ENCODE measurements at places on chromosomes 6 and 20. TPM values are rescaled to one million over a fixed set of nuclear protein-coding genes. Genes with fewer than 3 reads are reported as not detected.

- no peaks in the 10 kb centered on the region for H3K27me3 ChIP-seq
- no peak overlapping the region for H3K27ac ChIP-seq
- DNase-seq: no peak
- no peaks in the 10 kb centered on the region for H3K4me1 ChIP-seq
- H3K36me3 ChIP-seq: peaks cover 29% of the 10 kb centered on the region
- H3K4me3 ChIP-seq: no peak overlapping the region
These were observed 72.9 kb upstream of the MRAP2 start for GRCh38 chr6:83960664-83961063.

Gene CDSN
- not detected for total RNA-seq

Gene HSPA1L
- total RNA-seq: 1.5 TPM

DNA sequence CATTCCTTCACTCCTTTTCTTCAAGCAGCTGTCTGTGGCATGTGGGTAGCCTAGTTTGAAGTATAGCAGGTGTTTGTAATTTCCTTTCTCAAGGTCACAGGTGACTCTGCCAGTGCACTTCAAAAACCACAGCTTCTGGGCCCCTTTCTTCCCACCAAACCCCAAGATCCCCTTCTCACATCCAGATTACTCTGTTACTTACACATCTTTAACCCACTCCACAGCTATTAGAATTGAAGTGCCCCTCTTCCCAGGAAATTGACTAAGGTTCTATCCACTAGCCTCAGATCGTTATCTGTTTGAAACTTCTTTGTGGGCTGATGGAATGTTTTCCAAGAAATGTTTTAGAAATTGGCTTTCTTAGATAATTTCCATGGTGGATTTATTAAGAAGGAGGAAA, 150.8 kb downstream of the AHI1 start:
- H3K4me1 ChIP-seq: no peaks in the 10 kb centered on the region
- no peaks in the 10 kb centered on the region for H3K36me3 ChIP-seq
- no peaks in the 10 kb centered on the region for H3K27me3 ChIP-seq
- DNase-seq: no peak
- no peak overlapping the region for H3K27ac ChIP-seq

- H3K27ac ChIP-seq: no peak overlapping the region
- no peak overlapping the region for H3K4me3 ChIP-seq
- H3K27me3 ChIP-seq: no peaks in the 10 kb centered on the region
- H3K36me3 ChIP-seq: peaks cover 35% of the 10 kb centered on the region
- H3K4me1 ChIP-seq: peaks cover 12% of the 10 kb centered on the region
These were observed 36.5 kb upstream of the MPC1 start for GRCh38 chr6:166419286-166419685.

- H3K4me1 ChIP-seq: peaks cover 9% of the 10 kb centered on the region
- peaks cover 2% of the 10 kb centered on the region for H3K36me3 ChIP-seq
- H3K4me3 ChIP-seq: no peak overlapping the region
- H3K27me3 ChIP-seq: no peaks in the 10 kb centered on the region
- DNase-seq: no peak
- no peak overlapping the region for H3K27ac ChIP-seq
These were observed 25.1 kb downstream of the CAP2 start for GRCh38 chr6:17418281-17419188.

Gene SMLR1
- not detected for total RNA-seq

- no peak overlapping the region for H3K27ac ChIP-seq
- no peak overlapping the region for H3K4me3 ChIP-seq
- DNase-seq: no peak
- no peaks in the 10 kb centered on the region for H3K36me3 ChIP-seq
These were observed 15.3 kb downstream of the ANKRD60 start for GRCh38 chr20:58213121-58213520.

DNA sequence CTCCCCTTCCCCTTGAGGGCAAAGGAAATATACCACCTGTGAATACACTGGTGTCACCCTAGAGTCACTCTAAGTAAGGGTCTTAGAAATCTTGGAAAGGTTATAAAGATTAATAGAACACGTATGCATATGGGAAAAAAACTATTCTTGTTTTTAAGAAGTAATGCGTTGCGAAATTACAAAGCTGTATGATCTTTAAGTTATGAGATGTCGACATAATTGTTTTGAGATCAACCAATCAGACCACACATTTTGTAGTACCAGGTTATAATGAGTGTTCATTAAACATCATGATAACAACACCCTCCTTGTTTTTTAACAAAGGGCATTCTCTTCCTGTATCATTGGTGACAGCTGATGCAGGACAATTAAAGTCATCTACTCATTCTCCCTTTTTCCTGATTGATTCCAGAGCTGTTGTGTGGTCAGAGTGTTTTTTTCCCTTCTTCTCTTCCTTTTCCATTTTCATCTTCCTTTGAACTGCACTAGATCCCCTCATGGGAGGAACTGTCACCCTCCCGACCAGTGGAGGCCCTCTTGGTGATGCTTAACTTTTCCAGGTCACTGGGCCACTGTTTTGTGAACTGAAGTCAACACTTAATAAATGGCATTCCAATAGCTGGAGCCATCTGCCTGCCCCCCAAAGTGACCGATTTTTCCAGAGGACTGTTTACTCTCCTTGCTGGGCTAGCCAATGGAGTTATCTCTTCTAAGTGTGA, 37.0 kb downstream of the PRDM1 start:
- no peak overlapping the region for H3K4me3 ChIP-seq
- DNase-seq: no peak
- no peaks in the 10 kb centered on the region for H3K36me3 ChIP-seq
- H3K27ac ChIP-seq: no peak overlapping the region

Gene SLC52A3
- total RNA-seq: not detected

DNA sequence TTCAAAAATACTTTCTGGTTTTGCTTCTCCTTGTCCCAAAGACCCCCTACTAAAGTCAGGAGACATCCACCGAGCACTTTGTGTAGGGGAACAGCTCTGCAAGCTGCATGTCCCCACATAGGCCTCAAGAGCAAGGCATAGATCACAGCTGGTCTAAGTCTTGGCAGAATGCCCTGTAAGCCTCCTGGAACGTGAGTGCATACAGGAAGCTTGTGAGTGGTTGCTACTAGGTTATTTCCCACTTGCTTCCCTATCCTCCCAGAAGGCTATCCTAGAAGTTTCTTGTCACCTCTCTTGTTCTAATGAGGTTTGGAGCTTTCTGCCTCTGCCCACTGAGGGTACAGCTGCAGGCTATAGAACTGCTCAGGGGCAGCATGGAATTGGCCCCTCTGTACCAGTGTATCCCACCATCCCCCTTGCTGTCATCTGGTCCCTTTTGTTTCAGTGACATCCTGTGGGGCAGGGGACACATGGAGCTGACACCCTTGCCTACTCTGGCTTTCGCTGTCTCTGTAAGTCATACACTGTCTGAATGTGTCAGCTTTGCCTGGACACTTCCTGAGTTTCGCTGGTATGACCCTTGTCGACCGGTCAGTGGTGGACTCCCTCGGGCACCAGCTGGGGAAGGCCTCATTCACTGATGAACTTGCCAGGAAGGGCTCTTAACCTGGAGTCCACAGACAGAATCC, 35.6 kb upstream of the KCNK16 start:
- H3K27ac ChIP-seq: peak overlapping the region; percentile 19
- H3K27me3 ChIP-seq: no peaks in the 10 kb centered on the region
- no peaks in the 10 kb centered on the region for H3K36me3 ChIP-seq
- DNase-seq: no peak
- peaks cover 13% of the 10 kb centered on the region for H3K4me1 ChIP-seq

Gene SOX18
- not detected for total RNA-seq

DNA sequence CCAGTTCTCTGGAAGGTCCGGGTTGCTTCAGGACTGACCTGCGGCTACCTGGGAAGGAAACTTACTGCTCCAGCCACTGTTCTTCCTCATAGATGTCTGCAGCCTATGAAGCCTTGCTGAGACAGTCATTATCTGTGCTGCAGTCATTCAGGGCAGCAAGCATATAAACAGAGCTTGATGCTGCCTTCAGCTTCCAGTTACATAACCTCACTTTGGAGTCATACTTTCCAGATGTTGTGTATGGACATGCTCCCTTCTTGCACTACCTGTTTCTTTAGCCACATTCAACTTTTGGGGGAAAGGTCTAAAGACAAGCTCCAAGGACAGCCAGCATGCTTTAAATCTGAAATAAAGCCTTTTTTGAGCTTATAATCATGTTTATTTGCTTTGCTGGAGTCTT, 98.1 kb downstream of the SLC24A3 start:
- H3K36me3 ChIP-seq: no peaks in the 10 kb centered on the region
- H3K4me1 ChIP-seq: no peaks in the 10 kb centered on the region
- H3K27ac ChIP-seq: no peak overlapping the region
- no peak overlapping the region for H3K4me3 ChIP-seq
- peaks cover 17% of the 10 kb centered on the region for H3K27me3 ChIP-seq

GRCh38 chr20:23150304-23151007, 64.3 kb upstream of the CD93 start:
- no peaks in the 10 kb centered on the region for H3K36me3 ChIP-seq
- H3K27ac ChIP-seq: no peak overlapping the region
- no peak for DNase-seq
- no peaks in the 10 kb centered on the region for H3K27me3 ChIP-seq
- peaks cover 12% of the 10 kb centered on the region for H3K4me1 ChIP-seq
